Stimulated activated CD4-positive, alpha-beta T cell treated with anti-CD3 and anti-CD28 coated beads, Interleukin-15, amount 100 ng/mL, for 1 hour (primary cell): ENCODE measurements at places on chromosomes 5 and 9.

DNA sequence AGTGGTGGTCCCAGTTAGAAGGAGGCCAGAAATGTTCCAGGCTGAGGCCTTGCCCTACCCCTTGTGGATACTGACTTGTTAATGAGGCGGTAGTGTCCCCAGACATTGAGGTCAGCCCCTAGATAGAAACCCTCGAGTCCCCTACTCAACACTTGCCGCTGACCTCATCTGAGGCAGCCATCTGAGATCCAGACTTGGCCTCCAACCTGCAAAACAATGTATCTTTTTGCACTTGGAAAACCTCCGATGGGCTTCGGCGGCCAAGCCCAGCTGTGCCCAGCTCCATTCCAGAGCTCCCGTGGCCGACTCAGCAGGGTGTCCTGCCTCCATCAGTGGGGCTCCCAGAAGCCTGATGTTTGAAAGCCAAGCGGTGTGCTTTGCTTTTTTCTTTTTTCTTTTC lies 122.1 kb downstream of the WNK2 start:
- no peak for DNase-seq

DNA sequence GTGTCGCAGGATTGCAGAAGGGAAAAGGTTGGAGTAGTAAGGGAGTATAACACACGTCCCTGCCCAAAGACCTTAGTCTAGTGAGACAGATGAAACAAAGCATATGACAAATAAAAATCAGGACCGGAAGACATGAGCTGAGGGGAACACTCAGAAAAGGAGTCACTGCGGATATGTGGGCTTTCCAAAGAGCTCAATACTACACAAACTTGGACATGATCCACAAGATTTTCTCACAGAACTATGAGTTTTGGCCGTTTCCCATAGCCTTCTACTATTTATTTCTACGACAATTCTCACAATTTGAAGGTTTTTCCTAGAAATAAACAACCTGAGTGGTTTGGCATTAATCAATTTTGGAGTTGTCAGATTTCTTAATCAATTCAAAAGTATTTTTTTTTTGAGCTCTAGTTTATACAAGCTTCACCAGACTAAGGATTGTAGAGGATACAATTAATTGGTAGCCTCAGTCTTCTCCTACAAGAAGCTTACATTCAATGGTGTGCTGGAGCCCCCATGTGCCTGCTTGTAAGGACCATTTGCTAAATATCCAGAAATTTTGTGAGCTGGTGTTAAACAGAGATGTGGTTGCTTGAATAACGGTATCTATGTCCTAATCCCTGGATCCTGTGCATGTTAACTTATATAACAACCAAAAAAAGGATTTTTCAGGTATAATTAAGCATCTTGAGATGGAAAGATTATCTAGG lies 91.4 kb downstream of the ADAMTS12 start:
- no peak for DNase-seq

DNA sequence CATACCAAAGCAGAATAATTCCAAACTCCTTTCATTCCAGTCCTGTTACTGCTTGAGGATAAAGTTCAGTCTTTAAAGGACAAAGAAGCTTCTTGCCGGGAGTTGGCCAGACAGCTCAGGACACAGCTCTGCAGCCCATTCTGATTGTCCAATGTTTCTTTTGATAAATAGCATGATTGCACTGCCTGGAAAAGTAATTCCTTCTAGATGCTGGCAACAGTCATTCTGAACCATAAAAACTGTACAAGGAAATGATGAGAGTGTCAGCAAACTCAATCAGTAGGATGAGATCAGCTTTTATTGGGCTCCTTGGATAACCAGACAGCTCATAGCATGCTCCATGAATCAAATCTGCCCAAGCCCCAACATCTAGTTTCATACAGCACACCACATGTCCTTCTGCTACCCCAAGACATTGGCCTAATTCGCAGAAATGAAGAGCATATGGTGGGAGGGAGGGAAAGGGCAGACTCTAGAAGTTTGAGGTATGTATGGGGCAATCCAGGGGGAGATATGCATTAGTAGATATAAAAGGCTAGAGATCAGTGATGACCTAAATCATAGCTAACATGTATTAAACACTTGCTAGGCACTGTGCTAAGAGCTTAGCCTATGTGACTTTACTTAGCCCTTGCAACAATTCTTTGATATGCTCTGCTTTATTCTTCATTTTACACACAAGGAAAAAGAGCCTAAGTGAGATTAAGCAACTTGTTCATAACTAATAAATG lies 219.9 kb upstream of the NREP start:
- no peak for DNase-seq

- no peak for DNase-seq
These were observed 13.2 kb downstream of the FRMPD1 start for GRCh38 chr9:37663926-37664325.

DNA sequence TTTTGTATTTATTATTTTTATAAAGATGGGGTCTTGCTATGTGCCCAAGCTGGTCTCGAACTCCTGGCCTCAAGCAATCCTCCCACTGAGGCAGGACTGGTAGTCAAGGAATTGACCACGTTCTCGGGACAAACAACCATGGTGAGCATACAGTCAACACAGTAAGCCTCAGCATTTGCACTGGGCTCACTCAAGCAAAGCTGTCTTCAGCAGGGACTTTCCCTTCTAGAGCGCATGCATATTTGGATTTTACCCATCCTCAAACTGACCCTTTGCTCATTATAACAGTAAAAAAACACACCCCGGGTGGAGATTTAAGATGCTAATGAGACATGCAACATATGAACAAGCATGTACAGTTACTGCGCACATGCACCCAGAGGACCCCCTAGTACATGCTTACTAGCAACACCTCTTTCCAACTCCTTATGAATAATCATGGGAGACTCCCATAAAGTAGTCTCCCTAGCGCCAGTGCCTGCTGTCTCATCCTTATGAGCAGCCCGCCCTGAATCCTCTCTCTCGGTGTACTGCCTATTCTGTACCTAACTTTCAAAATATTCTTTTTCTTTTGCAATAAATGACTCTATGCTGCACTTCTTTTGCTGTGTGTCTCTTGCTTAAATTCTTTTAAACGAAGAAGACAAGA lies 41.5 kb downstream of the C5orf22 start:
- no peak for DNase-seq

GRCh38 chr5:180464603-180464970 lies 29.6 kb upstream of the CNOT6 start:
- no peak for DNase-seq
